ENCODE measurements at places on chromosomes 1 and 21.
A peak's percentile ranks its signal among the peaks of the same experiment; 100 is the strongest.

GRCh38 chr1:44021581-44022321, 9.5 kb downstream of the SLC6A9 start:
- no peak for DNase-seq

- DNase-seq, result peak; percentile 28
These were observed 1760.3 kb downstream of the NCAM2 start for GRCh38 chr21:22758478-22758877.

- no peak for DNase-seq
These were observed 163.8 kb downstream of the BACH1 start for GRCh38 chr21:29462479-29462878.

DNA sequence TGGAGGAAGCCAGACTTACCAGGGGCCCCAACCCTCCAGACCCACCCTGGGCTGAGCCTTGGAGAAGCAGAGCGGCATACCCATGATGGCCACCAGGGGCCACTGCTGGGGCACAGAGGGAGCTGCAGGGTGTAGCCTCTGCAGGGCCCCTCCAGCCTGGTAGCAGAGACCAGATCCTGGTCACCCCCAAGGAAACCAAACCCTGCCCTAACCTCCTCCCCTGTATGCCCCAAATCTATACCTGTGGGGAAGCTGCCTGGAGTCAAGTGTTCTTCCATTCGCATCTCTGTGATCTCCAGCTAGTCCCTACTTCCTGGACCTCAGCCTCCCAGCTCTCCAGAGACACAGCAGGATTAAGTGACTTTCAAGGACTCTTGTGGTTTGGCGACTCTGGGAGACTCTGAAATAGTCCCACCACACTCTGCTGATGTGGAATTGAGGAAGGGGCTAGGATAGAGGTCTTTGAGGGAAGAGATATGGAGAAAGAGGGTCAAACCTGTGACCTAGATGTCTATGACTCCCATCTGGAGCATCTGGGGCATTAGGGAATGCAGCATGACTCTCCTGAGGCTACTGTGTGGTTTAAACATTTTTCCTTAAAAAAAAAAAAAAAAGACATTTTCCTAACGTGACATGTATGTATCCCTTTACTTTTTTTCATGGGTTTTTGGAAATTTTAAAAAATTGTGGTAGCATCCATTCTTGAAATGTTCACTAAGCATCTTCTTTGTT, 119.2 kb upstream of the IPO9 start:
- DNase-seq, result peak; percentile 73

DNA sequence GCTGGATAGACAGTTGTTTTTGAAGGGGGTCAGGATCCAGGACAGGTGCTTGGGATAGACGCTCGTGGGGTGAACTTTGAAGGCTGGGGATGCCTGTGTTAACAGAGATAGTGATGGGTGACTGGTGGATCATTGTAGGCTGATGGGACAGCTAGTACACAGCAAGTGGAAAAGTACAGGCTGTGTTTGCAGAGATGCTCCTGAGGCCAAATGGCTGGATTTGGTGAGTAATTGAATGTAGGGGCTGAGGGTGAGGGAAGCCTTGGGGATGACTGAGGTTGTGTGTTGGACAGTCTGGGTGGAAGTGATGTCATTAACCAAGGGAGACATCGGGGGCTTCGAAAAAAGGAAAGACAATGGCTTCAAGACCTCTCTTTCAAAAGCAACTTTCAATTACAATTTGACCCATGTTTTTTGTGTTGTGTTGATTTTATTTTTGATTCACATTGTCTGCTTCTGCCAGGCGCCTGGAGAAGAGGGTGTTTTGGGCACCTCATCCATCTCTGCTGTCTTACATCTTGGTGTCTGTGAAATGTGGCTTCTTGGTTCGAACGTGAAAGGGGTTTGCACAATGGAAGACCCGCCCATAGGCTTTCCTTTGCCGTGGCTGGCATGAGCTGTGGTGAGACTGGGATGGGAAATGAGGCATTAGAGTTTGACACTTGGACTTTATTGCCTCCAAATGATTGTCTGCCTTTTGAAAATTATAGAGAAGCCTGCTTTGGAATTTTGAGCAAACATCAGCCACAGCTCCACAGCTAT, 147.5 kb downstream of the FOXD2 start:
- no peak for DNase-seq

- DNase-seq, result peak; percentile 70
These were observed 5.2 kb upstream of the HSD3B2 start for GRCh38 chr1:119409731-119410130.

GRCh38 chr1:212010004-212010403, 25.4 kb downstream of the INTS7 start:
- no peak for DNase-seq

DNA sequence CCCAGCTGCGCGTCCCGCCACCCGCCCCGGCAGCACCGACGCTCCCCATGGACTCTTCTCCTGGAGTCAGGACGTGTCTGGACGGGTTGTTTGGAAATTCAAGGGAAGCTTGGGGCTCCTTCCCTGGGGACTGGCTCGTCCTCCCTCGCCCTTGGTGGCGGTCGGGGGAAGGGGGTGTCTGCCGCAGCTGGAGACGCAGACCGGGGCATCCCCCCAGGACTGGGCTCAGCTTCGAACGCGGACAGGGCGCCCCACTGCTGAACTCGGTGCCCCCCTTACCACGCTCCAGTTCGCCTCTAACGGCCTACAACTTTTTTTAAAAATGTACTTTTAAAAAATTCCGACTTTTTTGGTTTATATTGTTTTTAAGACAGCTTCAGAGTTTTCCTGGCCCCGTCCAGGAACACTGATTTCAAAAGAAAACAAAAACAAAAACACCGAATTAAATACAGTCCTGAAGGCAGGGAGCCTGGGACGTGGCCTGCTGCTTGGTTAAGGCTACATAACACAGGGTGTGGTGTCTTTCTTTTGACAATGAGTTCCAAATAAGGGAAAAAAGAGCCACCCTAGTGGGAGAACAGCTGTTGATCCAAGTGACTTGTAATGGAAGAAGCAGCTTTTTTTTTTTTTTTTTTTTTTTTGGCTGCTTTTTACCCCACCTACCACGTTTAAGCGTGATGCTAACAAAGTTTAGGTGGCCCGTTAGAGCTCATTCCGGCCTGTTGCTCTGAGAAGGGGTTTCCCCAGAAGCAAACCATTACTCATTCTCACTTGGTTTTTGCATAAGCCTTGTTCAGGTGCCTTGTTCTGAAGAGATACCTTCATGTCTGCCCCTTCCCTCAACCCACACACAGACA, 862 bp upstream of the DIPK1A start:
- DNase-seq, result peak; percentile 81

DNA sequence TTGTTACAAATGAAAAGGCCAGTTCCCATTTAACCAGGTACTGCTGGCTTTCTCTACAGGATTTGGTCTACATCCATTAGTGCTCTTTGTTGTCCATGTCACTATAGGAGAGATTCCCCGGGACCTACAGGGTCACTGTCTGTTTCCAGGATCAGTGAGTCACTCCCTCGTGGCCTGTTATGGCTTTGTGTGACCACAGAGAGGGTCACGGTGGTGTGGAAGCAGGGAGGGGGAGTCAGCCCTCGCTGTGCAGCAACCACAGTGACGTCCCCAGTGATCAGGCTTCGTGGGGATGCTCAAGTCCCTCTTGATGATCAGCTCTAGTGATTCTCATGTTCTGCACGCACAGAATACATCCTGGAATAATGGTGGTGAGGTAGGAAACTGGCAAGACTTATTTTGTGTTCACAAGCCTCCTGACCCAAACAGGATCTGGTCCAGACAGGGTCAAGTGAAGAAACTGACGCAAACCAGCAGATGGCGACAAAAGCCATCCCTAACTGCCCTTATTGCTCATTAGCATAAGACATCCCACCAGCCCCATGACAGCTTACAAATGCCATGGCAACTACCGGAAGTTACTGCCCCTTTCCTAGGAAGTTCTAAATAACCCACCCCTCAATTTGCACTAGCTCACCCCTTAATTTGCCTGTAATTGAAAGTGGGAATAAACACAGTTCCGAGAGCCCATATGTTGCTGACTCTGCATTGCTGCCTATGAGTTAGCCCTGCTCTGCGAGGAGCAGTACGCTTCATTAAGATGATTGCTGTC, 98.5 kb downstream of the DISC1 start:
- DNase-seq, result peak; percentile 35

- peak; percentile 49 for DNase-seq
These were observed 398.5 kb upstream of the ADAMTS5 start for GRCh38 chr21:27365394-27365793.

- DNase-seq, result peak; percentile 21
These were observed 841.6 kb upstream of the B3GALT2 start for GRCh38 chr1:194028002-194028401.

DNA sequence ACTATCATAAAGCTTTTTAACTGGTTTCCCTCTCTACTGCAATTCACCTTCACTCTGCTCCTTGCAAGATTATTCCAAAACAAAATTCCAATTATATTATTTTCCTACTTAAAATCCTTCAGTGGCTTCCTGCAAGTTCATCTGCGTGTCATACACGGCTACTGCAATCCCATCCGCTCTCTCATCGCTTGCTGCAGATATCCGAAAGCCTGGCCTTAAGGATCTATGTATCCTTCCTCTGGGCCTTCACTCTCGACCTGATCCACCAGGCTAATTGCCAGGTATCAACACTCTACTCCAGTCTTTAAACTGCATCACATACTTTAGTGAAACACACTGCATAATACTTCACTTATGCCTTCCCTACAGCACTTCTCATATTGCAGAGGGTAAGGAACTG, 44.0 kb downstream of the VAV3 start:
- DNase-seq, result no peak

DNA sequence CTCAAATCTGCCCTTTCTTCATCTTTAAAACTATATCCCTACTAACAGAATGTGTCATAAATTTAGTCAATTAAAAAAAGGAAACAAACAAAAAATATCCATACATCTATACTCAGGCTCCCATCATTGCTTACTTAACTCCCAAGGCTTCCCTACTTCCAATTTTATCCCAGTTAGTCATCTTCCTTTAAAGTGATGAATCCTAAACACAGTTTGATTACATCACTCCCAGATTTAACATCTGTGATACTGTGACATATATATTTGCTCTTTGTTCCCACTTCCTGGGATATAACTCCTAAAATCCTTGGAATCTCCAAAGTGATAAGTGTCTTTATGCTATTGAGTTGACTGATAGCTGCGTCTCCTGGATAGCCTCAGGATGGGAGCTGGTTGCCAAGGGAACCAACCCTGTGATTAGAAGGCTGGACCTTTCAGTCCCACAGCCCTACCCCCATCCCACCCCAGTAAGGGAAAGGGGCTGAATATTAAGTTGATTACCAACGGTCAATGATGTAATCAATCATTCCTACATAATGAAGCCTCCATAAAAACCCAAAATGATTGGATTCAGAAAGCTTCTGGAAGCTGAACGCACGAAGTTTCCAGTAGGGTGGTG, 21.6 kb downstream of the GLMN start:
- DNase-seq, result peak; percentile 84

GRCh38 chr1:205990226-205990625, 13.0 kb downstream of the RAB7B start:
- no peak for DNase-seq

DNA sequence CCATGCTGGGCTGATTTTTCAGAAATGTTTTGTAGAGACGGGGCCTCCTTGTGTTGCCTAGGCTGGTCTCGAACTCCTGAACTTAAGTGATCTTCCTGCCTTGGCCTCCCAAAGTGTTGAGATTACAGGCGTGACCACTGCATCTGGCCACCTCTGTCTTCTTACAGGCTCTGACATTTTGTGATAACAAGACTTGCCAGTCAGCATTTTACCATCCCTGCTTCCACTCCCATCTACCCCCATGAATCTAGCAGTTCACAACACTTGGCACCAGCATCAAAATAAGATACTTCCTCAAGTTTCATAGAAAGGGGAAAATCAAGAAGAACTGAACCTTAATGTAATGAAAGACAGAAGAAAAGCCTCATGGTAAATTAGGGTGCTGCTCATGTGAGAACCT, 32.4 kb downstream of the SLC35F3 start:
- no peak for DNase-seq

GRCh38 chr21:27359141-27359540, 392.3 kb upstream of the ADAMTS5 start:
- peak; percentile 84 for DNase-seq

GRCh38 chr1:108054396-108054795, 89.4 kb upstream of the VAV3 start:
- DNase-seq, result no peak

GRCh38 chr1:33143698-33144097, 38.1 kb downstream of the TRIM62 start:
- peak; percentile 60 for DNase-seq

DNA sequence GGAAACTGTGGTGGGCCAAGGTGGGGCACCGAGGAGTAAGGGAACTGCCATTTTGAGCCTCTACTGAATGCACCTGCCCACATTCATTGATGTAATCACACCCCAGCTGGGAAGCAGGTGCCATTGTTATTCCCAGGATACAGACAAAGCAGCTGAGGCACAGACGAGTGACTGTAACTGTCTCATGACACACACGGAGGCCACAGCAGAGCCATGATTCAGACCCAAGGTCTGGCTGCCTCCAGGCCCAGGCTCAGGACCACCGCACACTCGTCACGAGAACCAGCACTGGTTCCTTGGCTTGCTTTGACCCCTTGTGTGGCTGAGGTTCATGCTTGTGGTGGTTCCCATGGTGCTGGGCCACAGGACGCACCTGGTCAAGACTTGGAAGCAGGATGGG, 45.6 kb upstream of the CLIC4 start:
- DNase-seq, result no peak

DNA sequence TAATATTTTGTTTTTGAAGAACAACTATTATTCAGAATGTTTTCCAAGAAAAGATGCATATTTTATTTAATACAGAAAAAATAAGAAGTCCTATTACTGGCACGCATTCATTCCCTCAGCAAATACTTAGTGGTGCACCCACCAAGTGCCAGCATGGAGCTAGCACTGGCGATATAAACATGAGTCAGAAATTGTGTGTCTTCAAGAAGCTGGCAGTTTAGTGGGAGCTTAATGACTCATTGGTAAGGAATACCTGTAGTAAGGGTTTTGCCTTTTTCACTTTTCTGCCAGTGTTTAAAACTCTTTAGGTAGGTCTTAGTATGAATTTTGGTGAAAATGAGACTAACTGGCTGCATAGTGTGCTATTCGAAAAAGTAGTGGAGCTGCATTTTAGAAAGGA, 6.3 kb downstream of the MAGI3 start:
- DNase-seq, result peak; percentile 55

- no peak for DNase-seq
These were observed 66.9 kb upstream of the KCND3 start for GRCh38 chr1:112056354-112056753.

DNA sequence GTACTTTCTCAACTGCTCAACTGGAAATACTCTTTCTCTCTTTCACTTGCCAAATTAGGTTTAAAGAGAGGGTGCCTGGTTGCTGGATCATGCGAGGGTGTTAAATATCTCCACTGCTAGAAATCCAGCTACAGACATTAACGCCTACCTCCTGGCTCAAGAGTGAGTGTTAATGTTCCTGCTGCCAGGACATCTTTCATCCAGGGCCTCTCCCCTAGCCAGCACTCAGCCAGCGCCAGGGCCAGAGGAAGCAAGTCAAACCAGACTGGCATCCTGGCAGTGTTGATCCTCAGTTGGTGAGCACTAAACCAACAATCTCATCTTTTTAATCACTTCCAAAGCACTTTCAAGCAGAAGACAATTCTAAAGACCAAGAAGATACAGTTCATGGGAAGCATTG, 92.9 kb upstream of the BARHL2 start:
- no peak for DNase-seq

Data from fibroblast of skin of abdomen (primary cell).